Mesendoderm (in vitro differentiated cells): ENCODE measurements at places on chromosomes 2 and 18.

DNA sequence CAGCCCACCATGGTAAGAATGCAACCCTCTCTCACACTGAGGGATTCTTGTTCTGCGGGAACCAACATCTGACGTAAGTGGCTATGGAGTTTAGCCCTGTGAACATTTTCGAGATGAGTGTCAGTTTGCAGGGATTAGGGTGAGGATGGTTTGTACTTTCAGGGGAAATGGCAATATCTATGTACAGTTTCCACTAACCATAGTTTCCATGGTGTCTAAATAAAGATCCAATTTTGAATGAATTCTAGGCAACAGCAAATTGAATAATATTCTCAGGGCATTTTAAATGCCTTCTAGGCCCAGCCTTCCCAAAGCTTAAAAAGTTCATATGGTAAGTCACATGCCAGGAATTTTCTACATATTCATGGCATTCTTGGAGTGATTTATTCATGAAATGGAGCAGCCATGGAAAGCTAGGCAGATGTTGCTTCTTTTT is 105.4 kb upstream of the MMADHC start:
- DNase-seq = no peak

- no peak for DNase-seq
Observed at GRCh38 chr2:180609626-180610340, 370.6 kb upstream of the UBE2E3 start.

DNA sequence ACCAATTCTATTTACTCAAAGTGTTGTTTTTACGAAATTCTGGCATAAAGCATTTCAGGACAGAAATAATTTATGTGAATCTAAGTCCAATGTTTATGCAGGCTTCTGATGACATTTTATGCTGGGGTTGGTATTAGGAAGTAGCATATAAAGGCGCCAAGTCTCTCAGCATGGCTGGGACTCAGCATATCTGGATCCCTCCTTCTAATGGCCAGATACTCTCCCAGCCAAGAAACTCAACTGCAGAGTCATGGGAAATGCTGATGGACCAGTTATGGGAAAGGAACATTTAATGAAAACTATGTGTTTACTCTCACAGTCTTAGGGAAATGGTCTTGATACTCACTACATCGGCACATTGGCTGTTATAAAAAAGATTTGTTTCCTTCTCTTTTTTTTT is 392.2 kb downstream of the ARHGAP15 start:
- no peak for DNase-seq

DNA sequence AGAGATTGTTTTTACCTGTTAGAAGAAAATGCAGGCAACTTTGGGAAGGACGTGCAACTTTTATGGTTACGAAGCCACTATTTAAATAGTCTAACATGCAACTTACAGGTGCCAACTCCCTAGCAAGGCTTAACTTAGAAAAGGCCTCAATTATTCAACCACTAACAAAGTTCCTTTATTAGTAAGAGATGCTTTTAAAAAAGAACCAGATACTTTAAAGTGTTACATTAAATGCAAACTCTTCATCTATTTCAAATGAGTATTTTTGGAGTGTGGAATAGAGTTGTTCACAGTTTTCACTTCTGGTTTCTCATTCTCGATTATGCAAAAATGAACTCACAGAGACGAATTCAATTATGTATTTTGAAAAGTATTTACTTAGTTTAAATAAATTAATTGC is 51.7 kb downstream of the PELI1 start:
- DNase-seq = no peak

- DNase-seq = peak; percentile 96
Observed at GRCh38 chr2:231612109-231612455, 19.4 kb downstream of the TEX44 start.

GRCh38 chr18:50629148-50629631 is 69.3 kb downstream of the MAPK4 start:
- no peak for DNase-seq

- no peak for DNase-seq
Observed at GRCh38 chr18:47727409-47727808, 203.1 kb downstream of the SMAD2 start.

DNA sequence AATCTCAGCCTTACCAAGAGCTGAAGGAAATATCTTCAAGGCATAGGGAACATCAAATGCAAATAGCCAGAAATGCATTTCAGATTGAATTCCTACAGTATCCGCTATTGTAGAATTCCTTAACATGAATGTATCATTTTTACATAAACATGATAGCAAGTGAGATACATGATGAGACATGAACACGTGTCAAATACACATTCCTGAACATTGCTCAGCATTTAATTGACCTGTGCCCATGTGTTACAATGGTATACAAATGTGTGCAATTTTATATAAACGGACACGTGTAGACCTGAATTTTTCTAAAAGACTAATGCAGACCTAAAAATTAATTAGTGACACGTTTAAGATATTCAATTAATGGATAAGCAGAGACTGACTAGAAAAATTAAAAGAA is 133.0 kb upstream of the TLK1 start:
- DNase-seq = no peak

DNA sequence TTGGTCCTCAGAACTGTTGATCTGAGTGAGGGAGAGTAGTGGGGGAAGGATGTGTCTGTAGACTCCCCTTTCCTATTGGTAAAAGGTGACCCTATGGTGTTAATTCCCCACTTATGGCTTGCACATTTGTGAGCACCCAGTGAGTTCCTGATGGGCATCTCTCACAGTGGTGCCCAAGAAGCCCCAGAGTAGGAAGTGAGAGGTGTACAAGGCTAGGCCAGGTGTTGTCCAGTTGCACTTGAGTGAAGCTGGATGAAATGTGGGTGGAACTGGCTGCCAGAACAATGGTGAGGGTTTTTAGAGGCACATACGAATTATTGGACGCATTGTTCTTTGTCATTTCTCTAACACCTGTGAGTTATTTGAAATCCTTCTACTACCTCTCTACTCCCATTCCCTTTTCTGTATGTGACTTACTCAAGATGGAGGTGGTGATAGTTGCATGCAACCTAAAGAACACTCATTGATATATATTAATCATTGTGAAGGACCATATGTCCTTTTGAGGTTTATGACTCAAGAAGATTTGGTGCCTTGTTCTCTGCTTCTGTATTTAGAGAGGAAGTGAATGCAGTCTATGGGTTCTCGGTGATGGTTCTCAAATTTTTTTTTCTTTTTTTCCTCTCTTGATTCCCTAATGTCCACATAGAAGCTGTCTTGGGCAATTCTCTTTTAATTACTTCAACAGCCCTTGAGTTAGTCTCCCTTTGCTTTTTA is 162.7 kb downstream of the FSHR start:
- no peak for DNase-seq

DNA sequence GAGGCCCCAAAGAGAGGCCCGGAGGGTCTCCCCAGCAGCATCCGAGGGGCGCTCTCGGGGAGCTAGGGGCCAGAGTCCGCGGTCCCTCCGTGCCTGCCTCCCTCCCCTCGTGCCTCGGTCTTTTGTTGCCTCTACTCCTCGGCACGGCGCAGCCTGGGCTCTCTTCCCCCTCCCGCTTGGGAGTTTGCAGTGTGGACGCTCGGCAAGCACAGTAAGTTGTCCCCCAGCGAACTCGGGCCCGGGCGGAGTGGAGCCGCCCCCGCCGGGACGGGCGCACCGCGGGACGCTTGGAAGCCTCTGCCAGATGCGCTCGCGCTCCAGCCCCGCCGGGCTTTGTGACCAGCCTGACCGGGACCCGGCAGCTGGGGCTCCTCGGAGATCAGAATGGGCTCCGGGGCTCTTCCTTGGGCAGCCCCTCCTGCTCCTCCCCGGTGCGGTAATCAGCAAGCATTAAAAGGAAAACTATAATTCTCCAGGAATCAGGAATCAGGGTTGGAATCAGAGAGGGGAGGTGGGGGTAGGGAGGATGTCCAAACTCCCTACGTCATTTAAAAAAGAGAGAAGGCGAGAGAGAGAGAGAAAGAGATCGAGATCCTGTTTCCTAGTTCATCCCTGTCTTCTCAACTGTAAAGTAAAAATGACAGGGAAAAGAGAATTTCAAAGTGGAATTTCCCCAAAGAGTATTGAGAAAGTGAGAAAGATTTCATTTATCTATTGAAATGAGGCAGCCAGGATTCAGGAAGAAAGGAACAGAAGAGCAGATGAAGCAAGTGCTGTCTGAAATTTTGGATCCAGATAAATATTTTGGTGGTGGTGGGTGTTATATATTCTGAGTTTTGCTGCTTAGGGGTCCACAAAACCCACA is 786 bp upstream of the TMEM200C start:
- DNase-seq = peak; percentile 81

GRCh38 chr2:211512806-211513205 is 956.4 kb downstream of the CPS1 start:
- no peak for DNase-seq

DNA sequence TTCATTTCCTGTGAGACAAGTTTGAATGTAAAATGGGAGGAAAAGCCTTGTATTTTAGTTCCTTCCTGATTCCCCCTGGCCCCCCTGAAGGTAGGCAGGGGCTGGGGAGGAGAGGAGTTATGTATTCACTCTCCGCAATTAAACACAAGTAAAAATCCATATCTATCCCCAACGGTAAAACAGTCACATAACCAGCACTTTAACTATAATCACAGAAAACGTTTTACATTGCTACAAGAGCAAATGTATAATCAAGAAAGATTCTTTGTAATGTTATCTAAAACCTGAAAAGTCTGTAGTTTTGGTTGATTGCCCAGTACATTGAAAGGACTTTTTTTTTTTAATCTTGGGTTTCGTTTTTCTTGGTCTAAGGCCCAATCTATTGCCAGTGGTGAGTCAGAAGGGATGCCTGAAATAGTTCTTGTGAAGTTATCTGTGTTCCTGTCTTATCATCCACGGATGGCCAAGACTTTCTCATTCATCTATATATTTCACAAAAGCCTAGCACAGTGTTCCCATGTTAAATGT is 34.5 kb upstream of the CCNYL1 start:
- peak; percentile 55 for DNase-seq

DNA sequence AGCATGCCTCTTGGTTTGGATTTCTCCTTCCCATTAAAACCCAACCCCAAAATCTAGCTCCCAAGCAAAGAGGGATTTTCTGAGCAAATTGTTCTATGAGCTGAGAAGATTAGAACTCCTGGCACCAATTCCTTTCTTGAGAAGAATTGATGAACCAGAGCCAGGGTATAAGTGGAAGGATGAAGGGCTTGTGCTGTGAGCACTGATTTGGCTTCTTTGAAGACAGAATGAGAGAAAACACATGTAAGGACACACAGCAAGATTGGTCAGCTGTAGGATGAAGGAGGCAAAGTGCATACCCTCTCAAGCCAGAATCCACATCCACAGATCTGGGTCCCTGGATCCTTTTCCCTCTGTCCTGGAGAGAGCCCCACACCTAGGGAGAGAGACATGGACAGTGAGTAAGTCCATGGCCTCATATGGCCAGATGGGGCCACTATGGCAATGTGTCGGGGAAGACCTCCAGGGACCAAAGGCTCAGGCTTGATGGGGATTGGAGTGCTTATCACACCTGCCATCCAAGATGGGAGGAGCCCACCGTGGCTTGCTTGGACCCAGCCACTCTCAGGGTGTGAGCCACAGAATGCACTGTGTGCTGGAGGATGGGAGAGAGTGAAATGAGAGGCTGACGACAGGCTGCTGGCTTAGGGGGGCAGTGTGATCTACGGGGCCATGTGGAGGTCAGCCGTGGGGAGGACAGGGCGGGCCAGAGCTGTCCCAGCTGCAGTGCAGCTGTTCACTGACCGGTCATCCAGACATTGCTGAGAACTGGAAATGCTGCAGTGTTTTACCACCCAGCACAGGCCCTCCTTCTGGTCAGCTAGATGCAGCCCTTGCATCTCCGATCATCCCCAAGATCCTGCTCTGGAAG is 339.8 kb downstream of the CYP26B1 start:
- DNase-seq = no peak

DNA sequence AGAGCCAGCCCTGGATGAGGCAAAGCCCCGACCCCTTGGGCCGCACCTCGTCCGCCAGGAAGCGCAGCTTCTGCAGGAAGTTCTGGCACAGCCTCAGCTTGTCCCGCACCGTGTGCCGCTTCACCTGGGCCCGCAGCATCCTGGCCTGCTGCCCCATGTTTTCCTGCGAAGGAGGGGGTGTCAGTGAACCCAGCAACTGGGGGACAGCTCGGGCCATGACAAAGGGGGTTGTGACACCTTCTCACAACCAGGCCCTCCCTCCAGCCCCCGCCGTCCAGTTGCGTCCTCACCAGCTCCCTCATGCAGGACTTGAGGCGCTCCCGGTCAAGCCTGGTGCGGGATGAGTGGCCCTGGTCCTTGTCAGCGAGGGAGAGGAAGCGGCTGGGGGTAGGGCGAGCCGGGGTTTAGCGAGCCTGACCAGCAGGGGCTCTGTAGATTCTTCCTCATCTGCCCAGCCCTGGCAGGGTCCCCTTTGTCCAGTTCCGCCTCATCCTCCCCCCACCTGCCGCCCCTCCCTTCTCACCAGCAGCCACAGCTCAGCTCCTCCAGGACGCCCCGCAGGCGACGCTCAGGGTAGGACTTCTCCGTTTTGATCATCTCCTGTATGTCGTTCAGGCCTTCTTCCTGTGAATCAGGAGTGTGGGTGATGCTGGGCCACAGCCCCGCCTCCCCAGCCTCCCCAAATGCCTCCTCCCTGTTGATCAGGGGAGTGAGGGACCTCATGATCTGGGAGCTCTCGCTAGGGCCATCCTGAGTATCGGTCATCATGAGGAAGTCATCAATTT is 606 bp downstream of the OTOF start:
- no peak for DNase-seq

GRCh38 chr2:15155959-15156574 is 405.1 kb downstream of the NBAS start:
- DNase-seq = peak; percentile 50

DNA sequence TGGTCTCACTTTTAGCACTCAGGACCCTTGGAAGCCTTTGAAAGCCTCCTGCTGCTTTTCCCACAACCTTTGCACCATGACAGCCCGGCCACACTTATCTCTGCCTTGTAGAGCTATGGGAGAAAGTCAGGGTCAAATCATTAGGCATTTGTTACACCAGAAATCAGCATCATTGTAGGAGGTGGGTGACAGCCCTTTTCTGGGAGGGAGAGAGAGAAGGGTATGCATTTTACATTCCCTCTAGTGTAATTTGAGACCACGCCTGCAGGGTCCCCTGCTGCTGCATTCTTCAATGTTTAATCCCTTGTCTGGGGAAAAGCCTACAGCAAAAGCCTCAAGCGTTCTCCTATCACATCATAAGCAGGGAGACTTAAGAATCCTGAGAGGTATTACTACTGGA is 766.8 kb upstream of the FAM98A start:
- peak; percentile 98 for DNase-seq

DNA sequence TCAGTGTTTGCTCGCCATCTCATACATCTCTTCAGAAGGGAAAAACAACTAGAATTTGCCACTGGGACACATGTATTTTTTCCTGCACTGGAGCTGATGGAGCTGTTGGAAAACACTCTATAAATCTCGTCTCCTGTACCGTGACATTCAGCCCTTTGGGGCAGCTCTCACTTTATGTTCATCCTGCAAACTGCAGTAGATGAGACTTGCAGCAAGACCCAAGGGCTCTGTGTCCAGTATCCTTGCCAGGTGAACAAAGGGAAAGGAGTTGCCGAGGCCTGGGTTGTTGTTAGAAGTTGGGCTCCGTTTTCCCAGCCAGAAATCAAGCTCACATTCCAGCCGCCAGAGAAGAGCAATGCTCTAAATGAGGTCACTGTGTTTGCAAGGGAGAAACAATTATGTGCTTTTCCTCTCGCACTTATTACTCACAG is 285.1 kb downstream of the SLC4A3 start:
- DNase-seq = peak; percentile 67
